ENCODE measurements at places on chromosomes 16 and 17.

GRCh38 chr16:89184933-89185794 lies 13.6 kb downstream of the CDH15 start:
- no peak for DNase-seq

GRCh38 chr16:19163215-19163614 lies 4.8 kb upstream of the SYT17 start:
- DNase-seq = no peak

DNA sequence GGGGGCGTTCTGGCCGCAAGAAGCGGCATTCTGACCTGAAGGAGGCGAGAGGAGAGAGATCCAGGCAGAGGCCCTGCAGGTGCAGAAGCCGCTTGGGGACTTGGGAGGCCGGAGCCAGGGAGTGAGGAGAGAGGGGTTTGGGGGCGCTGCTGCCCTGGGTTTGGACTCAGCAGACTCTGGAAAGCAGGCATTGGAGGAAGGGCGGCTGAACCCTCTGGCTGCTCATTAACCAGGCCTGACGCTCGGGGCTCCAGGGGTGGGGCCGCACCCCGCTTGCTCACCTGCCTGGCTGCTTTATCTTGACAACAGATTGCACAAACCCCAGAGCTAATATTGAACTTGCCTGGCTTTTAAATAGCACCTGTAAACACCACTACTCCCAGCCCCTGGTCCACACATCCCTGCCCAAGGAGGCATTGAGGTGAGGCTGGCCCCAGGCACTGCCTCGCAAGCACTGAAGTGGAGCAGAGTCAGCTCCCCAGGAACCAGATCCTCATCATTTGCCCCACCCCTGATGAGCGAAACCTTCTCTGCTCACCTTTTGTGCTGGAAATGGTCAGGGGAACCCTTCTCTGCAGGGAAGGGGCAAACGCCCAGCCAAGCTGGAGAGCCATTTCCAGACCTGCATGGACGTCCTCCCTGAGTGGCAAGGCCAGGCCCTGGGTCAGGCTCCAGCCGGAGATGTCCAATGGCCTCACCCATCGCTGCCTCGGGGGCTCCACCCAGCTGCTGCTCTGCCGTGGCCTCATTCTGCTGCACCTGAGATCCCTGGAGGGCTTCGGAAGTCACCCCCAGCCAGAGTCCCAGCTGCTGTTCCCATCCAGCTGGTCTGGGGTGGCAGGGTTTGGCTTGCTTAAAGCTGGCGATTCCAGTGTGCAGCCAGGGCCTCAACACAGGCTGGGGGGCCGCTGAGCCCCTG lies 190.2 kb upstream of the GSE1 start:
- no peak for DNase-seq

- no peak for DNase-seq
Measured at GRCh38 chr16:29674188-29674587, 4.8 kb upstream of the QPRT start.

- no peak for DNase-seq
Measured at GRCh38 chr17:3994221-3994576, 30.0 kb upstream of the ATP2A3 start.

DNA sequence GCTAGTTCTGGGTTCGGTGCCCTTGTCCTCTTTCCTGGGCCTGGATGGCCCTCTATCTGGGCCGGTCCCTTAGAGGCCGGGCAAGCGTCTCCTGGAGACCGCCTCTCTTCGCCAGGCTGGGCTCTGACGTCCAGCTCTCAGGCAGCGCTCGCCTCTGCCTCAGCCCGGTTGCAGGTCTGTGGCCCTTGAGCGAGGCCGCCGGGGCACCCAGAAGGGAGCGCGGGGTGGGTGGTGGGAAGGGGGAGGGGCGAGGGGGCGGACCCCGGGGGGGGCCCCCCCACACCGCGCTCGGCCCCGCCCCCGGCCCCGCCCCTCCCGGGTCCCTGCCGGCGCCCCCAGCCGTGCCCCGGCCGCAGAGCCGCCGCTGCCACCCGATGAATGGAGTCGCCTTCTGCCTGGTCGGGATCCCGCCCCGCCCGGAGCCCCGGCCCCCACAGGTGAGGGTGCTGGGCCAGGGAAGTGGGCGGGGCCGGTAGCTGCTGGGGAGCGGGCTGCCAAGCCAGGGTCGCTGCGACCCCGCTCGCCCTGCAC lies at the start of gene ARHGAP23:
Gene ARHGAP23, plus strand, starts transcription at position 353 of the 531 bp plus-strand sequence. Its CDS starts 22 bp downstream, at position 375.
- peak; percentile 23 for DNase-seq

DNA sequence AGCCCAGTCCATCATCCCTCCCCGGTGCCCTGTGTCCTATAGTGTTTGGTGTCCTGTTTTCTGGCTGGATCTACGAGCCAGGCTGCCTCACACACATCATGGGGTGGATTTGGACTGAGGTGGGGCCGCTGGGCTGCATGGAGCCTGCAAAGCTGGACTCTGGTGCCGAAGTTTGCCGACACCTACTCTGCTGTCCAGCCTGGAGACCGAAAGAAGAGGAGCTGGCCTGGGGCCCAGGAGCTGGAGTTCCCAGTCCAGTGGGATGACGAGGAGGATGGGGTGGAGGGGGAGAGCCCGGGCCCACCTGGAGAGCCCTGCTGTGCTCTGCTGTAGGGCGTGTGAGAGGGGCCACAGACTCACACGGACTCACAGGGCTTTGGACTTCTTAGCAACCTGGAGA lies 40.3 kb upstream of the ENPP7 start:
- DNase-seq = no peak

- DNase-seq = no peak
Measured at GRCh38 chr17:78127888-78128550, 536 bp downstream of the TMC6 start.

- DNase-seq = peak; percentile 76
Measured at GRCh38 chr17:17641621-17642409, 39.4 kb upstream of the RAI1 start.

GRCh38 chr17:47802341-47803022 lies 19.1 kb downstream of the OSBPL7 start:
- DNase-seq = peak; percentile 42

DNA sequence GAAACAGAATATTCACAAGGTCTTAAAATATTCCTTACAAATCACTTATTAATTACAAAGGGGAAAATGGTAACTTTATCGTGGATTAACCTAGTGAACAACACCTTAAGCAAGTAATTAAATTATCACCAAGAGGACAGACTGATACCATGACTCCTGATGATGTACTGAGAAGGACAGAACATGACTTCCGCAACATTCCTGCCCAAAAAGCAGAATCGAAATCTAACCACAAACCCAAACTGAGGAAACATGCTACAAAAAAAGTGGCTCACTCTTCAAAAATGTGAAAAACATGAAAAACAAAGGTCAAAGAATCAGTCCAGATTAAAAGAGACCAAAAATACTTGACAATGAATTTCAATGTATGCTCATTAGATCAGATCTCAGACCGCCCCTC lies 151.5 kb downstream of the AATF start:
- DNase-seq = no peak

- no peak for DNase-seq
Measured at GRCh38 chr17:17801800-17802481, 34.8 kb downstream of the SREBF1 start.

DNA sequence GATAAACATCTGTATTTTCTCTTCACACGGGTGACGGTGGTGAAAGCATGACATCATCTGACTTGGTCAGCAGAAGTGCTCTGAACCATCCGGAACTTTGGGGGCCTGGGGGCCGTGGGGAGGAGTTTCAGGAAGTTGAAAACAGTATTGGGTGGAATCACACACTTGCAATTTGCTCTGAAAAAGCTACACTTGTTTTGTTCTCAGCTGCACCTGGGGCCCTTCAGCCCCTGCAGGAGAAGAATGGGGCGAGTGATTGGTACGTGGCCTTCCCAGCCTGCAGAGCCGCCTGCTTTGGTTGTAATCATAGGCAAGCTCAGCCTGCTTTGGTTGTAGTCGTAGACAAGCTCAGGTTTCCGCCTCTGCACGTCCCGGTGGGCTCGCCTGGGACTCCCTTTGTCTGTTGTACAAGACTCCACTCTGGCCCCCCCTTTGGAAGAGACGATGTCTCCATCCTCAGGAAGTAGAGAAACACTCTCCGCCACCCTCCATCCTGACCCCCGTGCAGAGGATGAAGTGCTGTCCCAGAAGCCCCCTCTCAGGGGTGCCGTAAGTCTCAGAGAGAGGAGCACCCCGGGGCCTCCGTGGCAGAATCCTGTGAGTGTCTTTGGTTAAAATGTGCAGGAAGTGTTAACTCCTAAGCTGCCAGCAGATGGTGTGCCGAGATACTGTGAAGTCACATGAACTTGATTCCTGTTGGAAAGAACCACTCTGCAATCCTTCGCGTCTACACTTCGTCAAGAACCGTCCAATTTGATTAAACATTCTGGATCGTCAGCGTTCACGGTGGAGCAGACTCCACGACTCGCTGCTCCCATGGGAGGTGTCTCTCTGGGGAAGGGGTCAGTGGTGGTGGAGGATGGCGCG lies 5.4 kb downstream of the BANP start:
- DNase-seq = peak; percentile 73

- DNase-seq = no peak
Measured at GRCh38 chr16:2174396-2175131, 19.0 kb downstream of the TRAF7 start.

DNA sequence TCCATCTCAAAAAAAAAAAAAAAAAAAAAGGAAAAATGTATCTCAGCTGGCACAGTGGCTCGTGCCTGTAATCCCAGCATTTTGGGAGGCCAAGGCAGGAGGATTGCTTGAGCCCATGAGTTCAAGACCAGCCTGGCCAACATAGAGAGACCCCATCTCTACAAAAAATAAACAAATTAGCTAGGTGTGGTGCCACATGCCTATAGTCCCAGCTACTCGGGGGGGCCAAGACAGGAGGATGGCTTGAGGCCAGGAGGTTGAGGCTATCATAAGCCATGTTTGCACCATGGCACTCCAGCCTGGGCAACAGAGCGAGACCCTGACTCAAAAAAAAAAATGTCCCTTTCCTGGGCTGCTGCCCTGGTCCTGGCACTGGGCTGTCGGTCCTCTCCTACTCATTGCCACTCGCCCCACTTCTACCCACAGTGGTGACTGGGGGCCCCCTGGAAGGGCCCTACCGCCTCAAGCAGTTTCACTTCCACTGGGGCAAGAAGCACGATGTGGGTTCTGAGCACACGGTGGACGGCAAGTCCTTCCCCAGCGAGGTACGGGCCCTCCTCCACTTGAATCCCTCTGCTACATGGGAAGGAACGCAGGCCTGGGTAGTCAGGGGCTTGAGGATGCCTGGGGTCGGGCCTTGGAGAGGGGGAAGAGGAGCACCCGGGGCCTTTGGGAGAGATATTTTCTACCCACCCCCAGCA lies 6.1 kb downstream of the CA7 start:
- no peak for DNase-seq

DNA sequence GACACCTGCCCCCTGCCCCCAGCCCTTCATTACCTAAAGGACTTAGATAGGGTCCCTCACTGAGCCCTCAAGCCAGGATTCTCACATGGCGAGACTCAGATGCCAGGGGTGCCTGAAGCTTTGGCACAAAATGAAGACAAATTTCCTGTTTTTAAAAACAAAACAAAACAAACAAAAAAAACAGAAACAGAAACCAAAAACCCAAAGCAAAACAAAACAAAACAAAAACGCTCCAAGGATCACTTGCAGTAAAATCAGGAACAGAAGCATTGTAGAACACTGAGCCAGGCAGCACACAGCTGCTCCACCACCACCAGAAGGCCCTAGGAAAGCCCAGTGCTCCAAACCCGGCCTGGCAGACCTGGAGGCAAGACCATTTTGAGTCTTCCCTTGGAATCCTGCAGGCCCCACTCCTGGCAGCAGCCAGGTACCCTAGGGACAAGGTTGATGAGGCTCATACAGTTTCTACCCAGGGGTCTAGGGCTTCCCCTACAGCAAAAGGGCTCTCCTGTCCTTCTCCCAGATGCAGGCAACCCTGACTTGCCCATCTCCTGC lies 20.8 kb downstream of the MYO18A start:
- no peak for DNase-seq

DNA sequence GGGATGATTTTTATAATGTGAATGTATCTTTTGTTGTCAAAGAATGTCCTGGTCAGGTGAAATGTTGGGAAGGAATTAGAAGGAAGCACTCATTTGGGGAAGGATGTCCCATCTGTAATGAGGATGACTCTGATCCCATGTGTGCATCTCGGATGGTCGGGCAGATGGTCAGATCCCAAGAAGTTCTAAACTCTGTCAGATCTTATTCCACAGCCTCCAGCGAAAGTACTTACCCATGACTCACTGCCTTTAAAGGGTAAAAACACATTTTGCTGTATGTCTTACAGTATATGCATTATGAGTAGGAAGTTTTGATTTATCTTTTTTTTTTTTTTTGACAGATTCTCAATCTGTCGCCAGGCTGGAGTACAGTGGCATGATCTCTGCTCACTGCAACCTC lies 548 bp upstream of the KRTAP4-11 start:
- DNase-seq = no peak

GRCh38 chr17:68248891-68249290 lies 1.0 kb downstream of the AMZ2 start:
- no peak for DNase-seq

DNA sequence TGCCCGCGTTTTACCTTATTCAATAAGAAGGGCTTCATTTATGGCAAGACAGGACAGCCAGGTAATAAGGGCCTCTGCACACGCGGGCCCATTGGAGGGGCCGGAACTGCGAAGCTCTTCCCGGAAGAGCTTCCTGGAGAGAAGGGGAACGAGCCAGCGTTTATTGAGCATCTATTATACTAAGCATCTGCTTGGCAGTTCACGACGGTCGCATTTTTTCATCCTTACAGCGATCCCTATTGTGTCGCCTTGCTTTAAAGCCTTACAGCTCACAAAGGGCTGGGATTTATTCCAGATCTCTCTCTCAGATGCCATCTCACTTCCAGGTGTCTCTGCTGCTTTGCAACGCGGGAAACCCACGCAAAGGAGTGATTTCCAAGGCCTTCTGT lies 546 bp downstream of the ZPBP2 start:
- DNase-seq = no peak

DNA sequence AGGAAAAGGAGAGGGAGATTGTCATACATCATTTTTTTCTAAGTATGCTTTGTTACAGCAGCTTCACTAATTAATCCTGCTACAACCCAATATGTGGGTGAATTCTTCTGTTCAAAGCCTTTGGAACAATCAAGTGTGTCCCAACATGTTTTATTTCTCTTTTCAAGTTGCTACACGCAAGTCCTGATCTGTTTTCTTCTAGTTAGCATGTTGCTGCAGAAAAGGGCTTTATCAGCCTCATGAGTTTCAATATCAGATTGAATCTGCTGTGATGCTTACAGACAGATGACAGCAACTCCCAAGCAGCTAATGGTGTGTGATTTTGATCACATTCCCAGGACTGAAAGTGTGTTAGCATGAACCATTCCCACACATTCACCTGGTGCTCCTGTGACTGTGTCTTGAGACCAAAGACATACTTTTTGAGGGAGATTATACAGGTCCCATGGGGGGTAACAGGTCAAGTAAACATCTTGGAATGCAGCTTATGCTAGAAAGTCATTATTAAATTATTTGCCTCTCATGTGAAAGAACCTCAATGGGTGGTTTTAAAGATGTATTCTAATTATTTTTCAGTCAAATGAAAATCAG lies 96.9 kb upstream of the KCNJ16 start:
- DNase-seq = no peak

- no peak for DNase-seq
Measured at GRCh38 chr16:60073376-60073775, 1339.3 kb upstream of the GOT2 start.

DNA sequence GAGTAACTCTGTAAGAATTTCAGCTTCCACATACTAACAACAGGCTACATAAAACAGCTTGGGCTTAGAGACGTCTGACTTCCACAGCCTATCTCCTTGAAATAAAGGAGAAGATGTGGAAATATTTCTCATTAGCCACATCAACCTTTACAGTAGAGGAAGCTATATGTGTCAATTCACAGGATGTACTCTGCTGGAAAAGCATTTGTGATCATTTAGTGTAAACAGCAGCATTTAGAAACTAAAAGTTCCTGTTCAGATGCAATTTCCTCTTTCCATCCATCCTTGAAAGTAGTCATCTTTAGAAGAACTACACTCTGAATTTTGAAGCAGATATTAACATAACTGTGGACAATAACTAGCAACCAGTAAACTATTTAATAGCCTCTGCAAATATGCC lies 46.2 kb downstream of the XPO6 start:
- DNase-seq = no peak
